Activated CD8-positive, alpha-beta memory T cell treated with anti-CD3 and anti-CD28 coated beads for 4 hours (primary cell): ENCODE measurements at places on chromosomes 5 and 9.

- no peak for DNase-seq
Measured at GRCh38 chr5:102278231-102278630, 17.9 kb downstream of the SLCO4C1 start.

DNA sequence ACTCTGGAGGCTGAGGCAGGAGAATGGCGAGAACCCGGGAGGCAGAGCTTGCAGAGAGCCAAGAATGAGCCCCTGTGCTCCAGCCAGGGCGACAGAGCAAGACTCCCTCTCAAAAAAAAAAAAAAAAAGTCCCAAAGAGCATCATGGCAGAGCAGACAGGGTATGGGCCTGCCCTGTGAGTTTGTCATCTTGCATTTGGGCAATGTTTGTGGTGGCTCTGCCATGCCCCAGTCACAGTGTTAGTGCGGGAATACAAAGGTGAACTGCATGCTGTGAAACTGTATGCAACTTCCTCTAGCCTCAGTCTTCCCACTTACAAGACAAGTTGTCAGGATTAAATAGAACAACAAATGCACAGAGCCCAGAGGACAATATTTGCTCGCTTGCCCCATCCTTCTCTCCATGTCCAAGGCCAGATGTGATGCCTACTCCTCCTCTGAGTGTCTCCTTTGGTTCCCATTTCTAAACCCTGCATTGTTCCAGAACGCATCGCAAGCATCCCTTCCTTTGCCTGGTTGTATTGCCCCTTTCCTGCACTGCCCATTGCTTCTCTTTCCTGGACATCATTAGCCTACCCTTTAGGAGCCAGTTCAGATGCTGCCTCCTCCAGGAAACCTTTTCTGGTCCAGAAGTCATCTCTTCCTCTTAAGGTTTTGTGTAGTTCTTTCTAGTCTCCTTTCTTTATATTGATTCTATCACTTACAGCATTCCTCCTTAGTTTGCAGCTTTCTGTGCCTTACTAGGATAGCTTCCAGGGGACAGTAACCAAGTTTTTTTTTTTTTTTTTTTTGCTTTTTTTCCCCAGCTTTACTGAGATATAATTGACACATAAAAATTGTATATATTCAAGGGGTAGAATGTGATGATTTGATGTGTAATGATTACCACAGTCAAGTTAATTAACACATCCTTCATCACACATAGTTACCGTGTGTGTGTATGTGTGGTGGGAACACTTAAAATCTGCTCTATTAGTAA lies 69.0 kb upstream of the TNFAIP8 start:
- DNase-seq = no peak

GRCh38 chr5:5179079-5179478 lies 38.9 kb downstream of the ADAMTS16 start:
- no peak for DNase-seq

DNA sequence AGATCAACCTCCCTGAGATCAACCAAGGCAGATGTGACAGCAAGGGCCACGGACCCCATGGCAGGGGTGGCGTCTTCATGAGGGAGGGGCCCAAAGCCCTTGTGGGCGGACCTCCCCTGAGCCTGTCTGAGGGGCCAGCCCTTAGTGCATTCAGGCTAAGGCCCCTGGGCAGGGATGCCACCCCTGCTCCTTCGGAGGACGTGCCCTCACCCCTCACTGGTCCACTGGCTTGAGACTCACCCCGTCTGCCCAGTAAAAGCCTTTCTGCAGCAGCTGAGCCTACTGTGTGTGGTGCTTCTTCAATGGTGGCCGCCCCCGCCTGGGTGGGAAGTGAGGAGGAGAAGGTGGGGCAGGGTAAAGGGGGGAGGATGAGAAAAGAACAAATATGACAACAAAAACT lies 8.3 kb downstream of the GPX3 start:
- DNase-seq = no peak

- DNase-seq = no peak
Measured at GRCh38 chr9:14052359-14052758, 261.6 kb downstream of the NFIB start.

DNA sequence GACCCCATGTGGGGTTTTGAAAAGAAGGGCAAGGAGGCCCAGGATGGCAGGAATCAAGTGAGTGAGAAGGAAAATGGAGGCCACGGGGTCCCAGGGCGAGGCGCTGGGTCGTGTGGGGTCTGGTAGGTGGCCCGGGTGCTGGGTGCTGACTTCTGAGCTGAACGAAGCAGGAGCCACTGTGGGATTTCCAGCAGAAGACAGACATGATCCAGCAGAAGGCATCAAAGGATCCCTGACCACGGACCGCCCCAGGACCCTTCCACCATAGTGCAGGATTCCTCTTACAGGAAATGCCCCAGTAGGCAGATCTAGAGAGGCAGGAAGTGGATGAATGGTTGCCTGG lies 106.7 kb downstream of the ADAMTS2 start:
- DNase-seq = no peak

DNA sequence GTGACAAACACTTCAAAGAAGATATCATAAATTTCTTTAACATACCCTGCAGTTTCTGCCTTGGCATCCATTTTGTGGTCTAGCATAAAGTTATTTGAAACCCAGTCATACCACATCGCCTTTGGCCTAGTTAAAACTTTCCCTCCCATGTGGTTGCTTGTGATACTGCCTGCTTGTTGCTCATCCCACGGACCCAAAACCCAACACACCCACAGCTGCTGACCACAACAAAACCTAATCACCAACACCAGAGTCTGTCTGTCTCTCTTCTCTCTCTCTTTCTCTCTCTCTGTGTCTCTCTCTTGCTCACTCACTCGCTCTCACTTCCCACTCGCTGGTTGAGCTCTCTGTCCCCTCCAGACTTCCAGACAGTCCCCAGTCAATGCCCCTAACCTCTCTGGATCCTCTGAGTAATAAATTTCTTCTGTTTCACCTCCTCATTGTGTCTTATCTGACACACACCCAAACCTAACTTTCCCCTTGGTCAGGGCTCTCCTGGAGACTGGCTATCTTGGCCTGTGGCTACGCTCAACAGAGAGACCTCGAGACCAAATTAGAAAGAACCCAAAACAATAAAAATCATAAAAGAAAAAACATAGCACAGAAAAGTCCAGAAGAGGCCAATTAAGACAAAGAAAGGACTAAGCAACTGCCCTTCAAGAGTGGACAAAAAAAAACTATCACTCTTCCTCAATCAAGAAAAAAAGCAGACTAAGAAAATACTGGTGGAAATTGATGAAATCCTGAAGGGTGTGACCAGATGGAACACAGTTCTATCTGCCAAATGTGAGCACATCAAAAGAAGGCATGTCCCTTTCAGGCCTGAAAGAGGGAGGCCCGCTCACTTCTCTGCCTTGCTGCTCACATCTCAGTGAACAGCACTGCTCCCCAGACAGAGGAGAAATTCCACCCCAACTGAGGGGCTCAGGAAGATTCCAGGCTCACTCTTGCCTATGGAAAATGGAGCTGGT lies 41.5 kb downstream of the TTLL11 start:
- DNase-seq = no peak

GRCh38 chr5:126746290-126746689 lies 30.6 kb upstream of the LMNB1 start:
- no peak for DNase-seq

DNA sequence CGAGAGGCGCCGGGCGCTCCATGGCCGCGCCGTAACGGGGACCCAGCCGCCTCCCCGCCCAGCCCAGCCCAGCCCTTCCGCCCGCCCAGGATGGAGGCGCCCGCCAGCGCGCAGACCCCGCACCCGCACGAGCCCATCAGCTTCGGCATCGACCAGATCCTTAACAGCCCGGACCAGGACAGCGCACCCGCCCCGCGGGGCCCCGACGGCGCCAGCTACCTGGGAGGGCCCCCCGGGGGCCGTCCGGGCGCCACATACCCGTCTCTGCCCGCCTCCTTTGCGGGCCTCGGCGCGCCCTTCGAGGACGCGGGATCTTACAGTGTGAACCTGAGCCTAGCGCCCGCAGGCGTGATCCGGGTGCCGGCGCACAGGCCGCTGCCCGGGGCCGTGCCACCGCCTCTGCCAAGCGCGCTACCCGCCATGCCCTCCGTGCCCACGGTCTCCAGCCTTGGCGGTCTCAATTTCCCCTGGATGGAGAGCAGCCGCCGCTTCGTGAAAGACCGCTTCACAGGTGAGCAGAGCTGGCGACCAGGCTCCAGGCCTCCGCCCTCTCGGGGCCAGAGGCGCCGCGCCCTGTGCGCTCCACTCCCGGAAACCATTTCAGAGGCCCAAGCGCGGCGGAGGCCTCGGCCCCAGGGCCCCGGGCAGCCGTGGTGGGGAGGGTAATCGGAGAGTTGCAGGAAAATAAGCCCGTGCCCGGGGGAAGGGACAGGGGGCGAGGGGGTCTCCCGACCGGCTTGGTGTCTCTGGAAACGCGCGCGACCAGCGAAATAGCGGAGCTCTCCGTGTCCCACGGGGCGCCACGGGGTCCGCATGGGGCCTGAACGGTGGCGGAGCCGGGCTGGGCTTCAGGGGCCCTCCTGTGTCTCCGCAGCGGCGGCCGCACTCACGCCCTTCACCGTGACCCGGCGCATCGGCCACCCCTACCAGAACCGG lies 496 bp downstream of the TLX3 start:
- no peak for DNase-seq
